Substantia nigra (tissue), 51 donors: ENCODE measurements at places on chromosomes 7 and 10.

- DNase-seq: no peak
These were observed 29.6 kb downstream of the CASP7 start for GRCh38 chr10:113709221-113709838.

GRCh38 chr7:101094376-101094775 lies 9.1 kb downstream of the TRIM56 start:
- no peak for DNase-seq

DNA sequence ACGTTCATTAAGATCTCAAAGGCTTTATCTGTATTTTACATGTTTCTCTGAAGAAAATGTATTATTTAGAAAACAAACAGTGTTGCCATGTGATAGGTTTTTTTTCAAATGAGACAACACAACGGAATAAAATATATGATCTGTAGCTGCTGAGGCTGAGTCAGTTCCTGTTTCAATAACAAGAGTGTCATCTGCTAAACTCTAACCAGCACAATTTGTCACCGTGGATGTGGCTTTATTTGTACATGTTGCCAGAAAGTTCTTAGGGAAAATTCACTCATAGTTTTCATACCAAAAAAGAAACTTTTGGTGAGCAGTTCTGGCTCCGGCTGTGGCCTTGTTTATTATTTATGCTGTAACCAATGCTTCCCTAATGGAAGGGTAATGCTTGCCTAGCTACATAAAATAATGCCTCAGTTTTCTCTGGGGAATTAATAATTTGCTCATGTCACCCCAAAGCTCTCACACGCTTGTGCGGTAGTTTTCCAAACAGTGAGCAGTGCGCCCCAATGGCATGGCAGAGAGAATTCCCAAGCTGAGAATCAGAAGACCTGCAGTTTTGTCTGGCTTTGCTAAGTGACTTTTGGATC lies 20.3 kb upstream of the KLF6 start:
- no peak for DNase-seq

GRCh38 chr7:114519240-114519639 lies 104.6 kb downstream of the FOXP2 start:
- DNase-seq: no peak

DNA sequence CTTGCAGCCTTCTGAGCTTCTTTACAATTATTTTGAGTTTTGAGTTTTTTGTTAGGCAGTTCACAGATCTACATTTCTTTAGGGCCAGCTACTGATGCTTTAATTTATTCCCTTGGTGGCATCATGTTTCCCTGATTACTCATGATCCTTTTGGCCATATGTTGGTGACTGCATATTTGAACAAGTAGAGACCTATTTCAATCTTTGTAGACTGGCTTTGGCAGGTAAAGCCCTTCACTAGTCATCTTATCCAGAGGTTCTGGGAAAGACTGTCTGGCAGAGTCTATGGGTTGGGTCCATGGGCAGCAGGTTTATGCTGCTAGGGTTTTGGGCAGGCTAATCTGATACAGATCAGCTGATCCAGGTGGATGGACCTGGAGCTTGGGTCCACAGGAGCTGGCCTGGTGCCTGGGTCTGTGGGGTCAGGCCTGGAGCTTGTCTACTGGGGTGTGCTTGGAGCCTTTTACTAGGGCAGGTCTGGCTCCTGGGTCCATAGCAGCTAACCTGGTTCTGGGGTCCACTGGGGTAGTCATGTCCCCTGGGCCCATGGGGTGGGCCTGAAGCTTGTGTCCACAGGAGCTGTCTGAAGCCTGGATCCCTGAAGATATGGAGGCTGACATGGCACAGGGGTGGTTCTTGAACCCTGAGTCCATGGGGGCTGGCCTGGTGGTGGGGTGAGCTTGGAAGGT lies 72.7 kb downstream of the GPR85 start:
- no peak for DNase-seq

GRCh38 chr7:75960372-75960771 lies 34.0 kb downstream of the TMEM120A start:
- no peak for DNase-seq

GRCh38 chr7:93146472-93147141 lies 1.6 kb downstream of the SAMD9L start:
- no peak for DNase-seq

DNA sequence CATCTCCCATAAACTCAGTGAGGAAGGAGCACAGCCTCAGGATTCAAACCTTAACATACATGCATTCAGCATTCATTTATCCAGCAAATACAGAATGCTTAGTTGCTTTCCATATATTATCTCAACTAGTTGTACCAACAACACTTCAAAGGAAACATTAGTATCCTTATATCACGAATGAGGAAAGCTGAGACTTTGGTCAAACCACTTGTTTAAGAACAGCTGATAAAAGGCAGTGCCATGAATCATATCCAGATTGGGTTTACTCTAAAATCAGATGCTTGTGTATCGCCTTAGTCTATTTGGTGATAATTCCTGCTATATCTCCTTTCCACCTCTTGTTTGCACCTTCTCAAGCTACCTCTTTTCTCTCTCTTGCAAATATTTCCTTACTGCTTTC lies 1.9 kb upstream of the CPED1 start:
- no peak for DNase-seq

- no peak for DNase-seq
These were observed 152.6 kb downstream of the SLC16A9 start for GRCh38 chr10:59557052-59557451.

DNA sequence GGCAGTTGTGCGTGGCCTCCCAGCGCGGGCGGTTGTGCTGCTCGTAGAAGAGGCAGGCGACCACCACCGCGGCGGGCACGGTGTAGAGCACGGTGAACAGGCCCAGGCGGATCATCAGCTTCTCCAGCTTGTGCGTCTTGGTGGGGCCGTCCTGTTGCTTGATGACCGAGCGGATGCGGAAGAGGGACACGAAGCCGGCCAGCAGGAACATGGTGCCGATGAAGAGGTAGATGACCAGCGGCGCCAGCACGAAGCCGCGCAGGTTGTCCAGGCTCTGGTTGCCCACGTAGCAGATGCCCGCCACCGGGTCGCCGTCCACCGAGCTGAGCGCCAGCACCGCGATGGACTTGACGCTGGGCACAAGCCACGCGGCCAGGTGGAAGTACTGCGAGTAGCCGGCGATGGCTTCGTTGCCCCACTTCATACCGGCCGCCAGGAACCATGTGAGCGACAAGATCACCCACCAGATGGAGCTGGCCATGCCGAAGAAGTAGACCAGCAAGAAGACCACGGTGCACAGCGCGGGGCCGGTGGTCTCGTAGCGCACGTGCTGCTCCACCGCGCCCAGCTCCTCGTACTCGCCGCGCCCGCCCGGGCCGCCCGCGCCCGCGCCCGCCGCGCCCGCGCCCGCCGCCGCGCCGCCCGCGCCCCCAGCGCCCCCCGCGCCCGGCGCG lies 2.2 kb downstream of the FZD8 start:
- DNase-seq: no peak

DNA sequence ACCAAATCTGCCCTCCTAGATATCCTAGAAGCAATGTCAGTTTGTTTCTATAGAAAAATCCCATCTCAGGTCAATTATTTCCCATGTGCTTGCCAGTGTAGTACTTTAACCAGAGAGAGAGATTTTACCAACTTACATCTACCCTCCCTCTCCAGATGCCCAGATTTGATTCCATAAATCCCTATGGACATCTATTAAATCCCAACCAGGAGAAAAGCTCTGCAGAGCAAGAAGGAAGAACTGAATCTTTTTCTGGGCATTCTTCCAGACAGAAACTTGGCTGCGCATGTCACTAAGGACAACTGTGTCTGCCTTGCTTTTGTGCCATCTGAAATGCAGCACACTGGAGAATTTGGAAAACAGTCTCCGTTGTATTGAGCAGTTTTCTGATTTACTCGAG lies 597.6 kb downstream of the SORCS1 start:
- DNase-seq: no peak

GRCh38 chr7:34759477-34760125 lies 101.6 kb downstream of the NPSR1 start:
- no peak for DNase-seq

GRCh38 chr7:28937103-28937502 lies 21.0 kb downstream of the TRIL start:
- no peak for DNase-seq
